T-helper 9 cell (primary cell): ENCODE measurements at places on chromosomes 2 and 18.

DNA sequence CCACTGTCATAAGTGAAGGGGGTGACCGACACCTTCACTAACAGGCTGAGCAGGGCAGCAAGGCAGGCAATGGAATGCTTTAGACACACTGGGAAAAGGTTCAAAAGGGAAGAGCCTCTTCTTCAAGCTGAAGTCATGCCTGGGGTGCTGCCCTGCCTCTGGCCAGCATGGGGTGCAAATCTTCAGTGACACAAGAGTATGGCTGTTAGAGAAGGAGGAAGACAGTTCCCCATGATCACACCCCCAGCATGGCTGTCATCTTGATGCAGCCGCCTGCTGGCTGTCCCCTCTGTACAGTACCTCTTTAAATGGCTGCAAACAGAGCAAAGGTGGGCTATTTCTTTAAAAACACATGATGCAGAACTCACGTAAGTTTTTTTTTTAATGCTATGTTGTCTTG, 71.9 kb downstream of the INPP4A start:
- no peak for DNase-seq

DNA sequence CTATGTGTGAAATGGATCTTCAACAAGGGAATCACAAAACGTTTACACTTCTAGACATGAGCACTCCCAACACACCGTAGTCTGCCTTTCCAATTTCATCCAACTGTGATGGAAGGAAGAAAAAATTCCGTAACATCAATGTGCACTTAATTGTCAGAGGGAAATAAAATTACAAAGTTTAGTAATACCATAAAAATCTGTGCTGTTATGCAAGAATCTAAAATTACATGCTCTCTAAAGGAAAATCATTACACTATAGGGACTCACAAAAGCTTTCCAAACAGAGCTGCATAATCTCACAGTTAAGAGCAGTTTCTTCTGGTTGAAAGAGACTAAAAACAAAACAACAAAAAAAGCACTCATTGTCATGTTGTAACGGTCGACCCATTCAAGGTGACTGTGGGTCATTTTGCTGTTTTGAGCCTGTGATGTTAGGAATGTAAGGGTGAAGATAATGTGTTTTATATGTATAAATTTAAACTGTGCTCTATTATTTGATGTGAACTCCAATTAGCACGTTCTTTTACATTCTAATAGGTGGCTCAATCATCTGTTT, 698.0 kb downstream of the TDRD15 start:
- no peak for DNase-seq

GRCh38 chr2:162929571-162929970, 91.0 kb upstream of the KCNH7 start:
- DNase-seq = no peak

- DNase-seq = no peak
Measured at GRCh38 chr18:8107426-8107825, 501.8 kb upstream of the RAB12 start.
